Activated CD8-positive, alpha-beta T cell treated with anti-CD3 and anti-CD28 coated beads, Interleukin-2, amount 10 ng/mL, durations not matched to agents 7 days and 5 days (primary cell): ENCODE measurements at places on chromosomes 5 and 9.

DNA sequence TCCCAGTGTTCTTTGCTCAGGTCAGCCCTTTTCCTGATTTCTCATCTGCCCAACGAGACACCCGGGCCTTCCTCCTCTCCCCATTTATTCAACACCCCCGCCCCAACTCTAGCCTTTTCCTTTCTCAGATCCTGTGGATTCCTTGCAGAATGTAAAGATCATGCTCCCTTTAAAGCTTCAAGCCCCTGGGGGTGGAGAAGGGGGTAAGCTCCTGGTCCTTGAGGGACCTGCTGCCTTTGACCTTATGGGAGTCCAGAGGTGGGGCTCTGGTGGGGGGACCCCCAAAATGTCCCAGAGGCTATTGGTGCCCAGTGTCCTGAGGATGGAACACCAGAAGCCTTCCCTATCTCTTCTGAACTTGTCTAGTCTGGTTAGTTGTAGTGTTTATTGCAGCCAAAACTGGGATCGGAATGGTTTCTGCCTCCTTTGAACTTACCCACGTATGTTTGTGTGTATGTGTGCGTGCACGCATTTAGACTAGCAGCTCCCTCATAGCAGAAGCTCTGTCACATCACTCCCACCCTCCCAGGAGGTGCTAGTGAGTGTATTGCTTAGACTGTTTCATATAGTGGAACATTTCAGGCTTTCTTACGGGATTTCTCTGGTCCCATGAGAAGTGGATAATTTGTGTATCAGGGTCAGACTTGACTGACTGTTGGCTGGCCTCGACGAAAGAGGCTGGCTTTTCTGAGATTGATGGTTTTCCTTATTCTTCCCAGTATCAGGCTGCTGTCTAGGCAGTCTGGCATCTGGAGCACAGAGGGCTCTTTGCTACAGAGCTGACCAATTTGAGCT is 1.1 kb downstream of the GALNT10 start:
- no peak for DNase-seq

DNA sequence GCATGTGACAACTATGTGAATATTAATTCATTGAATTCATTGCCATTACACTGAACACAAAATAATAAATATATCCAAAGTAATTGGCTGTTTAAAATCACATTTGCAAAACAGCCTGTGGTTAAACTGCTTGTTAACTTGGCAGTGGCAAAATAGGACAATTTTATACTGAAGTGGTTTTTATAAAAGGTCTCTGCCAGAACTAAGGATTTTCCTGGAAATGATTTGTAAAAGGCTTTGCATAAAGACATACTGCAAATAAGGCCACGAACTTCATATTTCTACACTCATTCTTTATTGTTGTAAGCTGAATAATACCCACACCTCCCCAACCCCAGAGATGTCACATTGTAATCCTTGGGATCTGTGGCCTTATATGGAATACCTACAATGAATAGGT is 370.3 kb upstream of the RGMB start:
- DNase-seq, result no peak

- DNase-seq, result no peak
Measured at GRCh38 chr9:124392871-124393460, 22.3 kb downstream of the PSMB7 start.

GRCh38 chr9:121288673-121289025 is 20.7 kb downstream of the GSN start:
- no peak for DNase-seq

GRCh38 chr5:145362266-145362665 is 472.9 kb downstream of the PRELID2 start:
- no peak for DNase-seq

DNA sequence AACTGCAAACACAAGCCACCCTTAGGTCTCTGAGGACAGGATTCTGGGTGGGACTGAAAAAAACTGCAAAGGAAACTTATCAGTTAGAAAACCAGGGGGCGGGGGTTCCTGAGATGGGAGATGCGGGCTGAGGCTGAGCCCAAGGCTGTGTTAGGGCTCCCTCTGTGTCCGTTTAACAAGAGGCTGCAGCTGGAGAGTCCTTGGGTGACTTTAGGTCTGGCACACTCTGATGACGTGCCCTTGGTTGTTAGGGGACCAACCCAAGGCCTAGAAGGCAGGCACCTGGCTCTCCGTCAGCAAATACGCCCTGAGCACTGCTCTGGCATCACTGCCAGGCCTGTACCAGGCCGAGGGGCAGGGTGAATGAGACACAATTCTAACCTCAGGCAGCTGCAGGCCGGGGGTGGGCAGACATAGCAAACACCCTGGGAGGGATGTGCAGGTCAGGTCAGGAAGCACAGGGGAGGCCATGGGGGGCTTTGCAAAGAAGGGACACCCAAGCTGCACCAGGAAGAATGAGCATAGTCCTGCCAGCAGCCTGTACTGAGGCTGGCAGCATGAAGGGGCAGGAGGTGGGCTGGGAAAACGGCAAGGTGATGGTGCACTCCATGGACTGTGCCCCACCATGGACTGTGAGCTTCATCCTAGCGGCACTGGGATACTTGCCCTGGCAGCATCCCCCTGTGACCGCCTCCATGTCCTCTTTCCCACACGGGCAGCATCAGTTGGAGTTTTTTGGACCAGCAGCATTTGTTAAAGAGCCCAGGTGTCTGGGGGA is 137.9 kb downstream of the GABBR2 start:
- no peak for DNase-seq

GRCh38 chr5:7916171-7916804 is 47.3 kb downstream of the MTRR start:
- no peak for DNase-seq

- DNase-seq, result no peak
Measured at GRCh38 chr5:87099291-87099839, 168.3 kb upstream of the RASA1 start.

DNA sequence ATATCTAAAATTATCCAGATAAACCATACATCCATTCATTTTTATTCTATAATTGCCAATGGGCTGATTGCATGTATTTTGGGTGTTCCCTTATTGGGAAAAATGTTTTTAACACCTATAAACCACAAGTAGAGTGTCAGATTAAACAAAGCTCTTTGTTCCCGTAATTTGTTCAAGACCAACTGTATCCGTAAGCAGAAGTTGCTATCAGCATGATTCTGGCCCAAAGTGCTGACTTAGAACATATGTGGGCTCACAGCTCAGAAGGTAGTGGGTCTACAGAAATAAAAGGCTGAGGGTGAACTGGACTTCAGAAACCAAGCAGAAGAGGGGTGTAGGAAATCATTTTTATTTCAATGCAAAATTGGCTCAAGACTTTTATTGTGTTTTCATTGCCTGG is 23.5 kb upstream of the IL7R start:
- DNase-seq, result no peak

DNA sequence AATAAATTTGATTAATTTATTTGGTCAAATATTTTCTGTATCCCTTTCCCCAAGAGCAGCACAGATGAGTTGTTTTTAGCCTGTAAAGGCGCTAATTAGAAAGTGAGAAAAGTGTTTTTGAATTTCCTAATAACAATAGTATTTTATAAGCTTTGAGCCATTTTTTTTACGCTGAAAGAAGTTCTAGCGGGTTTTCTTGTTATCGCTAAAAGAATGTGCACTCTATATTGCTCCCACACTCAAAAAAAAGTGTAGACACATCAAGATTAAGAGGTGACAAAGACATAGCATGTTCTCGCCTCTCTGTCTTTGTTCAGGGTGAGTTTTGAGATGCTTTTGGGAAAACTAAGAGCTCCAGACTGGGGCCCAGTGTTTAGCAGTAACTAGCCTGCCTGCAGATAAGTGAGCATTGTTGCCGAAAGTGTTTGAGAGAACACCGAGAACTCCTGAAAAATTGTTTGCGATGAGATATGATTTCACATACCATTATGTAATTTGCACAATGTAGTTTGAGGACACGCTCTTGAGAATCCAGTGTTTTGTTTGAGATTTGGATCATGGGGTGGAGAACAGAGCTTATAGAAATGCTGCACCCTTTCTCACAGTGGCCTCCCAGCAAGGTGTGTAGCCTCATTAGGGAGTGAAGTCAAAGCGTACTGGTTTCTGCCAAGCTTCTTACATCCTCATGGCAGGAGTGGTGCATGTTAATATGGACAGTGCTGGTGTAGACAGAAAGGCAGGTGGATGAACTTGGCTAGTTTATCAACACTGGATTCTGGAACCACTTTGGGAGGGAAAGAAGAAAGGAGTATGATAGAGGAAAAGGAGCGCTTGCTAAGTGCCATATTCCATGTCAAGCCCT is 1.5 kb downstream of the F2R start:
- DNase-seq, result no peak

- DNase-seq, result no peak
Measured at GRCh38 chr5:159519365-159519764, 189.1 kb upstream of the IL12B start.

DNA sequence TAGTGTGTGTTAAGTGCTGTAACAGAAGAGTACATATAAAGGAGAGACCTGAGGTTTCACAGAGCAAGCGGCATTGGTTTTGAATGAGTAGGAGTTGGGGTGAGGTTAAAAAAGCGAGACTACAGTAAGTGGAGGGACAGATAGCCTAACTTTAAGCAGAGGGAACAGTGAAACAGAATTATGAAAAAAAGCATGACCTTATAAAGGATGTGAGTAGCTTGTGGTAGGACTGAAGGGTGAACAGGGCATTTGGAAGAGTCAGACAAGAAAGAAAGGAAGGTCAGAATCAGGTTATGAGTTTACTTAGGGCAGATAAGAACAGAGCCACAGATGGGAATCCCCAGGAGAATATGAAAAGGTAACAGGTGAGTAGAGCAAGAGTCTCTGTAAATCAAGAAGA is 22.5 kb downstream of the MSANTD3 start:
- DNase-seq, result no peak

- DNase-seq, result no peak
Measured at GRCh38 chr9:87433853-87434252, 63.8 kb upstream of the DAPK1 start.

- no peak for DNase-seq
Measured at GRCh38 chr5:140341591-140341990, 4.8 kb downstream of the HBEGF start.

GRCh38 chr9:136535070-136535469 is 10.8 kb downstream of the NOTCH1 start:
- no peak for DNase-seq

GRCh38 chr5:175118700-175119309 is 325.2 kb downstream of the DRD1 start:
- no peak for DNase-seq

- DNase-seq, result peak; percentile 54
Measured at GRCh38 chr9:133374612-133375115, 1.2 kb downstream of the SURF4 start.

DNA sequence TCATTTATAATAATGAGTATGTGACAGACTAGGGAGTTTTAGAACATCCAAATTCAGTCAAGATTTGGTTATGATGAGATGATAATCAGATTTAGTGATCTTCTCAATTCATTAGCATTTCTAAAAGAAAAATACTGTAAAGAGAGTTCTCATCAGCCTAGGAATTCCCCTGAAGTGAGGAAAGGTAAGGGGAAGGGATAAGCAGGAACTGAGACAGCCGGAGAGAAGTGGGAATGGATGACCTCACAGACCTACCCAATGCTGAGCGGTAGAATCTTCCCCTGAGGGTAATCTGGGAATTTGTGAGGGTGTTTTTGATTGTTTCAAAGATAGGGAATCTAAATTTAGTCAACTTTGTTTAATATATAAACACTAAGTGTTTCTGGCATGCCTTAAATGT is 16.7 kb upstream of the GPBP1 start:
- DNase-seq, result no peak

- DNase-seq, result no peak
Measured at GRCh38 chr9:134340475-134341160, 14.4 kb downstream of the RXRA start.

DNA sequence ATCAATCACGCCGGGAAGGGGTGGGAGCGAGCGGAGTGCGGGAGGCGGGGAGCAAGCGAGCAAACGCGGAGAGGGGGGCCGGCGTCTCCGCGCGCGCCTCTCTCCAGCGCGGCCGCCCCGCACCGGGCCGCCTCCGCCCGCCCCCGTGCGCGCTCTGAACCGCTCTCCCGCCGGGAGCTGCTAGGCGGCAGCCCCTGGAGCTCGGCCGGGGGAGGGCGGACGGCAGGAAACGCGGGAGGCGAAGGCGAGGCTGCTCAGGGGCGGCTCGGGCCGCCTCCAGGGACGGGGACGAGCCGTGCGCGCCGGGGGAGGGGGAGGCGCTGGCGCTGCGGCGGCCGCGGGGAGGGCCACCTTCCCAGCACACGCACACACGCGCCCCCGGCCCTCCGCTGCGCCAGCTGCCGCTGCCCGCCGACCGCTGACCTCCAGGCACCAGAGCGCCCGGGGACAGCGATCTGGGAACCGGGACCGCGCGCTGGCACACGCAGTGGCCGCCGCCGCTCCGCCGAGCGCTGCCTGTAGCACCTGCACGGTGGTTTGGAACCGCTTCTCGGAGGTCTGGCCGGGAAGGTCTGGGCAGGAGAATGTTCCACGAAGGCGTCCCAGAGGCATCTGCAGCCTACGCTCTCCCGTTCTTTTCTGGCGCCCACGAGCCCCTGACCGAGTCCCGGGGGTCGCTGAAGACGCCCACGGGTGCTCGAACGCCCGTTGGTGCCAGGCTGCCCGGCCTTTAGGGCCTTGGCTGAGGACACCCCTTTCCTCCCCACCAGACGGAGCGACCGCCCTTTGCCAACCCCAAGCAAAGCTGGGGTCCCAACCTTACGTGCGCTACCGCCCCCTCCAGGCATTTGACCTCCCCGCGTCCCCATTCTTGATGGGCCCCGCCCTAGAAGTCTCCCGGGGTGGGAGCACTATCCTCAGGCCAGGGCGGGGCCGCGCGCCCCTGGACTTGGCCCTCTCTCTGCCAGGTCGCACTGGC is at the start of gene GABBR2:
Gene GABBR2 (minus strand): TSS at position 3 of the 979 bp plus-strand sequence. CDS start 198 bp downstream, outside the sequence.
- no peak for DNase-seq

DNA sequence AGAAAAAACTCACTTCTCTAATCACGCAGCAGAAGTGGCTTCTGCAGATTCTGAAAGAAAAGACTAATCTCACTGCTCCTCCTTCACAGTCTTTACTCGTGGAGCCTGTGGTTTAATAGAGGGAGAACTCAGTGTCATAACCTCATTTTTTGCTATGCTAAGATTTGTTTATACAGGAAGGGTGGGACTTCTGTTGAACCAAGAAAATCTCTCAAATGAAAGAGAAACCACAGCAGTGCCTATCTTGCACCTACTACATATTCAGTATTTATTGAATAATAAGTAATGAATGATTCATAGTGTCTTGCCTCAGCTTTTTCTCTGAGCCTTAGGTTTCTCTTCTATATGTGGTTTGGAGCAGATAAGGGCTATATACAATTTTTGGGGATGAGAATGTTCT is 136.1 kb upstream of the DMAC1 start:
- no peak for DNase-seq

DNA sequence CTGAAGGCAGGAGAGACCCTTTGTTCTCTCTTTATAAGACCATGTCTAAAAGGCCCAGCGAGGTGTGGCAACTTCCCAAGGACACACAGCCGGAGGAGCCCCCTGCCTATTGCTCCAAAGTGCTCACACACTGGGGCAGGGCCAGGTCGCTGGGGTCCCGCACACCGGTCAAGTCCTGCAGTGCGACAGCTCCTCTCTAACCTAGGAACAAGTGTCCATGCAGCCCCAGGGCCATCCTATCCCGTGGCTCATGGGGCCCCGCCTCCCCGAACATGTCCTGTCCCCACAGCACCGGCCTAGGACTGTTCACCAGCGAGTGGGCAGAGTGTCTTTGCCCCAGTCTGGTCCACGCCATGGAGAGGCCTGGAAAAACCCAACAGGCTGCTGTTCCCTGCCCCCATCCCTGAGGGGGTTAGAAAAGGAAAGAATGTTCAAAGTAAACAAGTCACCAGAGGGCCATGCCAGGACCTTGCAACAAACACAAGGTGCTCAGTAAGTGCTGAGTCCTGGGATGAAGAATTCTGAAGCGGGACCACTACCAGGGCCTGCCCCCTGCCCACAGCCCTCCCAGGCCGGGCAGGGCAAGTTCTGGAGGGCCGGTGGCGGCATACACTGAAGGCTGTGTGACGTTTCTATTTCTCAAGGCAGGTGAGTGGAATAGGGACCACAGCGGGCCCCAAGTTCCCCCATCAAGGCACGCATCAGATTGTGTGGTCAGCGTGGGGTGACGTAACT is 938 bp downstream of the NINJ1 start:
- DNase-seq, result peak; percentile 66
